ENCODE measurements at places on chromosomes 3 and 15.

DNA sequence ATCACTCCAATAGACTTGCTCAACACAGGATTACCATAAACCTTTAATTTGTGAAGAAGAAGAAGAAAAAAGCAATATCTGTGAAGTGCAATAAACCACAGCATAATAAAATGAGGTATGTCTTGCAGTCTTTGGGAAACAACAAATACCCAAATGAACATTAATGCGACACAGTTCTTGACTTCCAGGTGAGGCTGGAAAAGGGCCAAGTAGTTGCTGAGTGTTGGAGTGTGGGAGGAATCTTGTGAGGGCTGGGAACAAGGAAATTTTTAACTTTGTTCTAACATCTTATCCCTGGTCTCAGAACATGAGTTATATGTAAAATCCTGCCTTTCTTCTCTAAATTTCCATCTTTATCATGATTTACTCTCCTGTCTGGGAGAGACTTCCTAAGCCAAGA is 206.5 kb downstream of the DTWD1 start:
- DNase-seq, result no peak

DNA sequence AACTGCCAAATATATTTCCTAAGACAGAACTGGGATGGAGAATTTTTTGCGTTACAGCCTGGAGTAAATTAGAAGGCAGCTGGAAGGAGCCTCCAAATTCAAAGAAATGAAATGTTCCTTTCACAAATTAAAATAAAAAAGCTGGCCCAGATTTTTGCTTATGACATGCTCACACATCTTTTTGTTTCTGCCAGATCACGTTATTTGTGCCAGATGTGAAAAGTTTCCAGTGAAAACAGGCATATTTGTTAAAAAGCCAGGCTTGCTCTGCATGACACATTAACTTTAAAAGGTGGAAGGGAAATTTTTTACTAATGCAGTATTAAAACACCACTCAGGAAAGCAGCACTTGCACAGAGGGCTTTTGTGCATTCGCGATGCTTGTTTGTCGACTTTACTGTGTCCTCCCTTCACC is 23.3 kb upstream of the ACKR4 start:
- DNase-seq, result no peak

DNA sequence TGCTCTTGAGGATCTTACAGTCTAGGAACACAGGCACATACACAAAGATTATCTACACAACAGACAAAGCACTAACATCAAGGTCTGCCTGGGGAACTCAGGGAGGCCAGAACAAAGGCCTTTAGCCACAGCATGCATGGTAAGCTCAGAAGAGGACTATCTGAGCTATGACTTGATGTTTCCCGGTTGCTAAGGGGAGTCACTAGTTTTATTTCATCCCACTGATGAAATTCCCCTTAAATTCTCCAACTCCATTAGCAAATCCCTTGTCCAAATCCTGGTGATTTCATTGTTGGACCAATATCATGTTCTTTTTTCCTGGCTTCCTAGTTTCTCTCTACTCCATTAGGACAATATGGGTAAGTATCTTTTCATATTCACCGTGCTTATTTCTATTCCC is 23.3 kb downstream of the FBN1 start:
- no peak for DNase-seq

DNA sequence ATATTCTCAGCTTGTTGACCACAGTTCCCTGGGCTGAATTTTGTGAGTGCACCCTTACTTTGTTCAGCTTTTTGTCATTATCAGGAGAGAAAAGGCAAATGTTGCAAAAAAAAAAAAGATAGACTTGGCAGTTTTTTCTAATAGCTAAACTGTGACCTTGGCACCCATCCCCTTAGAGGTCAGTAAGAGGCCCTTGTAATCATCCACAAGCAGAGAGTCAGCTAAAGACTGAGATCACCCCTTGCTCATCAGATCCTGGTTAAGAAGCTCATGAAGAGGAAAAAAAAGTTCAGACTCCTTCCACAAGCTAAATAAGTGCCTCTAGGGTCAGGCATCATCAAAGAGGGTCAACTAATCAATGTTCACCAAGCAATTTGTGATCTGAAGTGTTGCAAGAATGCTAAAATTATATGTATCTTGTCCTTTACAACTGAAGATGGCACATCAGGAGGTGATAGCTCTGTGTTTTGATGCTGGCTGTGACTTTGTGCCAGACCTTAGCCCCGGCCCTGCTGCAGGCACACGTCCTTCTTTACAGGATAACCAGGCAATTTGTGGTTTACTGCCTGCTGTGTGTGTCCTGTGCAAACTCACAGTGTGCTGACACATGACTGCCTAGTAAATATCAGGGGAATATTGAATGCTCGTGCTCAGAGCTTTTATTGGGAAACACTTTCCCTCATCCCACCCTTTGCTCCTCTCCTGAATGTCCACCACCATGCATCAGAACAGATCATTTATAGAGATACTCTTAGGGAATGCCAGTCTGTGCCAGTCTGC is 262.9 kb downstream of the IL5RA start:
- DNase-seq, result no peak

GRCh38 chr3:67327582-67327981 is 326.8 kb downstream of the SUCLG2 start:
- no peak for DNase-seq

DNA sequence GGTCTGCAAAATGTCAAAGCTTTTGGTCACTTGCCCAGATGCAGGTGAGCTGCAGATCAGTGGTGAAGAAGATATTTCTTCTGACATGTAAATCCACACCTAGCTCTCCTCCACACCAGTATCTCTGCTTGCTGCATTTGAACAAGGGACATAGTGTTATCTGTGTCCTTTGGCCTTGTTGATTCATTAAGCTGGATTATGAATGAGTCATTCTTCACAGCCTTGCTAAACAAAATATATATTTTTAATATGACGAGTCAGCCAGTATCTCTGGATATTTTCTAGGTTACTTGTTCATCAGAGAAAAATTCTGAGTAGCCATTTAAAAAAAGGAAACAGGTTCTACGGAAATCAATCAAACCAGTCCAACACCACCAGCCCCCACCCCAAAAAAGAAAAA is 190.6 kb upstream of the ADAMTS9 start:
- no peak for DNase-seq
